ENCODE measurements at places on chromosomes 6 and 20.

- peak; percentile 61 for DNase-seq
Measured at GRCh38 chr6:149855040-149855654, 9.0 kb downstream of the LRP11 start.

- DNase-seq: no peak
Measured at GRCh38 chr6:27726619-27727023, 185.6 kb downstream of the OR2B2 start.

DNA sequence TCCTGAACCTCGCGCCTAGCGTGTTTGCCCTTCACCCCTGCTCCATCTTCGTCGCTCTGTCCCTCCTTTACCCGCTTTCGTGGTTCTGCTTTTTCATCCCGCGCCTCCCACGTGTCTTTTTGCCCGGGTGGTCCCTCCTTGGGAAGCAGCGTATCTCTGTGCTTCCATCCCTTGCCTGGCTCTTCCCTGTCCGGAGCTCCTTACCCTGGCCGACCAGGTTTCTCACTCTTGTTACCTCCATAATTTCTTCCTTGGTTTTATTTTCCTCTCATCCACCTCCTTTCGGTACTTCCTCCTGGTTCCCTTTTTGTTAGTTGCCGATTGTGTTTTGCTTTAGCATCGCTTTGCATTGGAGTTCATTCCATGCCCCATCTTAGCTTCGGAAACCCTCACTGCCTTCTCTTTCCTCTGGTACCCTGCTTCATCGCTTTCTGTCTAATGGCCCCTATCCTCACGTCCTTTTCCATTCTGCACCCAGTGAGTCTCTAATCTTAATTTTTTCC lies 735 bp downstream of the FAM135A start:
- DNase-seq: no peak

DNA sequence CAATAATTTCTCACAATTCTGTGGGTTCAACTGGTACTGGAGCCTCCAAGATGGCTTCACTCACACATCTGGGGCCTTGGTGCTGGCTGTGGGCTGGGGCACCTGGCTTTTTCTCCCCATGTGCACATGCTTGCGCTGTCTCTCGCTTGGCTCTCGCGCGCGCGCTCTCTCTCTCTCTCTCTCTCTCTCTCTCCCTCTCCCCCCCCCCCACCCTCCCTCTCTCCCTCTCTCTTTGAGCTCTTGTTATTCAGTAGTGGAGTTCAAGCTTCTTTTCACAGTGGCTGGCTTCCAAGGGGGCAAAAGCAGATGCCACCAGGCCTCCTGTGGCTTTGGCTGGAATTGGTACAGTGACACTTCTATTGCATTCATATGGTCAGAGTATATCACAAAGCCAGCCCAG lies 10.8 kb upstream of the TBCC start:
- no peak for DNase-seq

DNA sequence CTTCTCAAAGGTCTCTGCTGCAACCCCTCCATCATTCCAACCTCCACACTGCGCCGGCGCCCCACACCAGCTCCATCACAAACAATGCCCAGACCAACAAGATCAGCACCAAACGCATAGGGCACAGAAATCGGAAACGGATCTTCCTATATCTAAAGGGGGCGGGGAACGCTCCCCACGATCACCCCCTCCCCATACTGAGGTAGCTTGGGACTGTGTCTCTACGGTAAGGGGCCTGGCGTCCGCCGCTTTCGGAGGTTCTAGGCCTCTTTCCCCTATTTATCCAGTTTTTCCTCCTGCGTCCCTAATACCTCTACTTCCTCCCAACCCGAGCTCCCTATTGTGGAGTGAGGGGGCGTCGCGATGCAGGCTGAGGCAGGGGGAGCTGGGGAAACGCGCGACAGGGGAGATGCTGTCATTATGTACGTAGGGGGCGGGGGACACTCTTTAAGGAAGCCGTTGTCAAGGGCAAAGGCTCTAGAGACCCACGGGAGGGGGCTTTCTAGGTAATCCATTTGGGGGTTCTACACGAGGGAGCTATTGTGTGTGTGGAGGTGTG lies 909 bp downstream of the DNAAF9 start:
- DNase-seq: no peak

GRCh38 chr20:37384683-37385174 lies 38.8 kb downstream of the SRC start:
- DNase-seq: no peak

- no peak for DNase-seq
Measured at GRCh38 chr6:42784717-42785498, 3.1 kb downstream of the BICRAL start.

DNA sequence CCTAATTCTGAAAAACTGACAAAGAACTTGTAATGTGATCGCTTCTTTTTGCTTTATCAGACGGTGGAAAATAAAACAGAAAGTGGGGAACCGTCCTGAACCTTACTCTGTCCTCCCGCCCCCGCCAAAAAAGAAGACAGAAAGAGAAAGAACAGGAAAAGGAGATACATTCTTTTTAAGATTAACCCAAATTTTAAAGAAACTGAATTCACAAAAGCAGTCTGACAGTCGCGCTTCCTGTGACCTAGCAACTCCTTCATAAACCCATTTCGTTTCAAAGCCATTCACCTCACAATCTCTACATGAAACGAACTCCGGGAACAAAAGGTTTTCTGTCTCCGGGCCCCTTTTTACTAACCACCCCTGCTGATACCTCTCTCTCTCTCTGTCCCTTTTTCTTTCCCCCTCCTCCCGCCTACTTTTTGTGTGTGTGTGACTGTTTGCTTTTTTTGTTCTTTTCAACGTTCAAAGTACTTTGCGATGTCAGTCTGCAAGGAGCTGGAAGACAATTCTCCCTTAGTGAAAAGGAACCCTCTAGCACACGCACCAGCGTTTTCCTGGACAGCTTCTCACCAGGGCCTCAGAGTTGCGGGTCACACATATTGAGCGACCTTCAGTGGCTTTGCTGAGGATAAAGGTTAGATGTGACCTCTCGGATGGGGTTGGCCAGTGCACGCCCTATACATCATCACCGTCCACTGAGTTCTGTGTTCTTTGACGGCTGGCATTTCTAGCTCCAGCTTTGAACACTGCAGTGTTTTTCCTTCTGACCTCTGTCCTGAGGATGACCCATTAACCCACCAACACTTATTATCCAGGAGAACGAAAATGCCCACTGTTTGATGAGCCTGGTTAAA lies 530 bp upstream of the NEDD9 start:
- no peak for DNase-seq

DNA sequence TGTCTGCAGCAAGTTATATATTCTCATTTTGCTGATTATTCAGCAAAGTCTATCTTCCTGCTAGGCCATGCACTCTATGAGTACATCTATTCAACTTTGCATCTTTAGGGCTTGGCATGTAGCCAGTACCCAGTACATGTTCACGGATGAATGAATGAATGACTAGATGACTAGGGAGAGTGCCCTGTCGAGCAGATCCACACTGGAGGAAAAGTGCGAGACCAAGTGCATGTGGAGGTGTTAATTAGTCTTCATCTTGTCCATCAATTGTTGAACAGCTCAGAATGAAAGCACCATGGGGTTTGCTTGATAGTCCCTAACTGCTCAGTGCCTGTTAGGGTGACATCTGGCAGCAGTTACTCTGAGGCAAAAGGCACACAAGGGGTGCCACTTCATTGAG lies 30.4 kb downstream of the TM9SF4 start:
- DNase-seq: no peak

- no peak for DNase-seq
Measured at GRCh38 chr6:29502597-29502996, 14.8 kb upstream of the MAS1L start.

- no peak for DNase-seq
Measured at GRCh38 chr6:163835439-163836171, 421.1 kb downstream of the QKI start.

- no peak for DNase-seq
Measured at GRCh38 chr6:122747573-122747972, 31.9 kb upstream of the FABP7 start.

DNA sequence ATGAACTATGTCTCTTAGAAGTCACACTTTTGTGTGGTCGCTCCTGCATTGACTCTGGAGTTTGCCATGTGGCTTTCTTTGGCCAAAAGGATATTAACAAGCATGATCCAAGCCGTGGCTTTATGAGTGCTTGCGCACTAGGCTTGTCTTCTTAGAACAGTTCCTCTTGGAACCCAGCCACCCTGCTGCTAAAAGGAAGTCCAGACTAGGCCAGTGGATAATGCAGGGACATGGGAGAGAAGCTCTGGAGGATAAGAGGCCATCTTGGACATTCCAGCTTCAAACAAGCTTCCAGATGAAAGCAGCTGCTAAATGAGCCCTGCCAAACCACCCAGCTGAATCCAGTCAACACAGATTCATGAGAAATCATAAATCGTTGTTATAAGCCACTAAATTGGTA lies 346.4 kb downstream of the CDC5L start:
- DNase-seq: no peak
